ENCODE measurements at places on chromosomes 2 and 18.

DNA sequence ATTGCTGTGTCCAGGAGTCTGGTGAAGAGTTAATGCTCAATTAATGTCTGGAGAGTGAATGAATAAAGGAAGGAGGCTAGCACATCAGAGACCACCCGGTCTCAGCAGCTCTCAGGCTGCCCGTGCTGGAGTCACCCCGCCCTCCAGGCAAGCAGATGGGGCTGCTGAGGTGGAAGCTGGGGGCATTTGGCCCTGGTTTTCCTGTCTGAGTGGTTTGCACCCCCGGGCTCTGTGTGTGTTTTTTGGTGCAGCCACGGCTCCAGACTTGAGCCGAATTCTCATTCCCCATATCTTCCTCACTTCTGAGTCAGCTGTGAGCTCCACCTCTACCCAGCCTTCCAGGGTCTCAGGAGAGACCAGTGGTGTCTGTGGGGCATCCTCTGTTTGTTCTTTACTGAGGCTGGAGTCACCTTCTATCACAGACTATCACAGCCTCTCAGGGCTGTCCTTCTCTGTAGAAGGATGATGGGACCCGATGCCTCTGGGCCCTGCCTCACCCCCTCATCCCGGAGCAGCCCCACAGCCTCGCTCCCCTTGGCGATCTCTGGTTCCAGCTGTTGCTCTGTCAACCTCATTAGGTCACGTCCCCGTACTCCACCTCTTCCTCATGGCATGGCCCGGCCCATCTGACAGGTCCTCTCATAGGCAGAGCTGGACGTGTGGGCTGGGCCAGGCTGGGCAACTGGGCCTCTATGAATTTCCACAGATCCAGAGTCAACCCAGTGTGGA, 60.8 kb downstream of the HS1BP3 start:
- DNase-seq: no peak

GRCh38 chr2:26561918-26562810, 79.0 kb downstream of the CIB4 start:
- no peak for DNase-seq

DNA sequence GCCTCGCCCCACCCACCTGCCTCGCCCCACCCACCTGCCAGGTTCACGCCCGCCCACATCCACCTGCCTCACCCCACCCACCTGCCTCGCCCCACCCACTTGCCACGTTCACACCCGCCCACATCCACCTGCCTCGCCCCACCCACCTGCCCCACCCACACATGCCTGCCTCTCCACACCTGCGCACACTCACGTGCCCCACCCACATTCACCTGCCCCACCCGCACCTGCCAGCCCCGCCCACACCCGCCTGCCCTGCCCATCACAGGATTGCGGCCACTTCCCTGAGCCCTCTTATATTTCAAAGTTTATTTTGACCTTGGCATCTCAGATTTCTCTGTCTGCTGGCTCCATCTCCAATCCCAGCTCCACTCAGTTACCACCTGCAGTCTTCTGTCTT, 217.5 kb upstream of the SOX11 start:
- no peak for DNase-seq

DNA sequence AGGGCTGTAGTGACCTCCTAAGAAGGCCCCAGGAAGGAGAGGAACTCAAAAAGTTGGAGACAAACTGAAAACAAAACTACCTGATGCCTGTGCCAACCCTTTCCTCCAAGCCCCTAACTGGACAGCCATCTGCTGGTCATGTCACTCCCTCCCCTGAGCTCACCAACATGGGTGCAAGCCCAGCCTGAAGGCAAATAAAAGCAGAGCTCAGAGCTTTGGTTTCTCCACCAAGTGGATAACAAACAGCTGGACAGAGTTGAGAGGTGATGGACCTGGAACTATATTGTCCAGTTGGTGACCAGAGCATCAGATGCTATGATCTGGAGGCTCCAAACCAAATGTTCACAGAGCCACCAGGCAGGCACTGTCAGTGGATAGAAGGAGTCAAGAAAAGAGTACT, 34.6 kb upstream of the MAL start:
- DNase-seq: no peak

DNA sequence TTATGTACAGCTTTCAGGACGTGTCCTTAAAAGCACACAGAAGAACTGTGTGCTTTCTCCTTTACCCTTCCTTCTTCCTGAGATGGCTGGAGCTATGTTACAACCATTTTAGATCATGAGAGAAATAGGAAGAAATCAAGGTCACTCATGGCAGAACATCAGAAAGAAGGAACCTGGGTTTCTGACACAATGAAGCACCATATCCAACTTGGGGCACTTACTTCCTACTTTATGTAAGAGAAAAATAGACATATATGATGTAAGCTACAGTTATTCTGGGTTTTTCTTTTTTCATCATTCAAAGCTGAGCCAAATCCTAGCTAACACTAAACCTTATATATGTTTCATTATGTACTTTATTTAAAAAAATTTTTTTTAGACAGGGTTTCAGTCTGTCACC, 79.5 kb downstream of the FAM161A start:
- DNase-seq: no peak

DNA sequence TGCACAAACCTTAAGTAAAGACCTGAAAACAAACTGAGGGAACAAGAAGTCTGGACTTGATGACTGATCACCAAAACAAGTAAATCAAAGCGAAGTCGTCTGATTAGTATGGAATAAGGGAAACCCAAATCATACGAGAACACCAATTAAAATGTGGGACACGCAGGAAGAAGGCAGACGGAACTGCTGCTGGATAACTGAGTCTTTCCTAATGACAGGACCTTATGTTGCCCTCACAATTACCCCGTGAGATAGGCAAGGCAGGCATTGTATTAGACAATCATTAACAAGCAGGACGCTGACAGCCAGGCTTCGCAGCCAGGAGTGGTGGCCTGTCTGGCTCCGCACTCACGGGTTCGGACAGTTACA, 614 bp upstream of the COQ10B start:
- DNase-seq: no peak

GRCh38 chr2:42930025-42930581, 137.7 kb upstream of the HAAO start:
- no peak for DNase-seq

DNA sequence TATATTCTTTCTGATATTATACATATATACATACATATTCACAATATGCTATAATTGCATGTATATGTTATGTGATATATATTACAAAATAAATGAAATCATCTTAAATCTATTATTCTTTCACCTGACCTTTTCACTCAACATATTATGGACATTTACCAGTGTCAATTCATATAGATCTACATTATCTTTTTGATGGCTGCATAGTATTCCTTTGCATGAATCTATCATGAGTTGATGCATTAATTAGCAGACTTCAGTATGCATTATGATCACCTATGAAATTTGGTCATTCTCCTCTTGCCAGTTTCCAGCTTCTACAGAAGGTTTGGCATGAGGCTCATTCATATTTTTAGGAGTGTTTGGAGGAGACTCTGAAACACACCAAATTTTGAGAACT, 23.4 kb upstream of the B4GALT6 start:
- DNase-seq: no peak

DNA sequence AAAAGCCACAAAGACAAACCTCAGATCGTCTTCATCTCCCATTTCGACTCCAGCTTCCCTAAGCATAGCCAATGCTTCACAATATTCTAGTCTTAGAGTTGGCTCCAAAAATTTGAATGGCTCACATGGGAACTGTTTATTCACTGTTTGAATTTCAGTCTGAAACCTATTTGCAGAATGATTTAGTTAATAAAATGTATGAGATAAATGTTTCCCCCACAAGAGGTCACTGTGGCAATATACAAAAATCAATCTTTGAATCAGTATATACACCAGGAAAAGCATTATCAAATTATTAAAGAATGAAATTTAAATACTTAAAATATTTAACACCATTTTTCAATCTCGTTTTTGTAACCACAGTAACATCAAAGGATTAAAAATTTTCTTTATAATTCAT, 40.0 kb upstream of the MCM6 start:
- DNase-seq: peak; percentile 78

DNA sequence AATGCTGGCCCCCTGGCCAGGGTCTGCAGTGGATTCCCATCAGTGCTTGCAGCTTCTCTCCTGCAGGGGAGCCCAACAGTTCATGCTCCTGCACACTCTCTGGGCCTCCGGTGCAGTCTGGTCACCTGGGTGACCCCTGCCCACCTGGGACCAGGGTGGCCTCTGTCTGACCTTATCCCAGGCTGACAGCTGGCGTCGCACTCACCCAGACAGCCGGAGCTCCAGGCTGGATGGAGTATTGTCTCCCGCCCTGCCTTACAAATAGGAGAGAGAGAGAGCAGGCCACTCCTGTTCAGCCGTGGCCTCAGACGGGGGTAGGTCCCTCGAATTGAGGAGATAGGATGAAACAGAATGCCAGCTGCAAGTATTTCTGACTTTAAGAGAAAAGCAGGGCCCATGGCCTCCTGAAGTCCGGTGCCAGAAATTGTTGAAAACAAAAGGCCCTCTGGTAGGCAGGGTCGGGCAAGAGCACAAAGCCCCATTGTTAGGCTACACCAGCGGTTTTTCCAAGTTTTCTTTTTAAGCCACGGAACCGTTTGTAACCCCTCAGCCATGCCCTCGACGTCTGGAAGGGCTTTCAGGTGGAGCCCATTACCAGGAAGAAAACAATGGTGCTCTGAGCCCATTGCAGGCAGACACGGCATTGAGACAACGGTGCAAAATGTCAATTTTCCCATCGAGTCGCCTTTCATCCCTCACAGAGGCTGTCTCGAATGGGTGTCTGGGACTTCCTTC, 258.4 kb downstream of the BCL11A start:
- DNase-seq: no peak

DNA sequence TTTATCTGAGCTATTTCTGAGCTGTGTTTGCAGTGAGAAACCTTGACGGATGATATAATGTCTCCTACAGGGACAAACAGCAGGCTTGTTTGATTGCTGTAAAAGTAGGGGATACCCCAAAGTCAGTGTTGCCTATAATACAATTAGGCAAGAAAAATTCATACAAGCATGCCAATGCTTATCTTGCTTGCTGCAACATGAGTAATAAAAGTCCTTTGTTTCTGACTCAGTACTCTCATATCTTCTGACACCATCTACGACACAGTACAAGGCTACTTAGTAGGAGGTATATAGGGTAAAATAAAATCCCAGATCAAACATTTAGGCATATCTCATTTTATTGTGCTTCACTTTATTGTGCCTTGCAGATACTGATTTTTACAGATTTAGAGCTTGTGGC, 33.0 kb downstream of the ERBB4 start:
- DNase-seq: no peak

DNA sequence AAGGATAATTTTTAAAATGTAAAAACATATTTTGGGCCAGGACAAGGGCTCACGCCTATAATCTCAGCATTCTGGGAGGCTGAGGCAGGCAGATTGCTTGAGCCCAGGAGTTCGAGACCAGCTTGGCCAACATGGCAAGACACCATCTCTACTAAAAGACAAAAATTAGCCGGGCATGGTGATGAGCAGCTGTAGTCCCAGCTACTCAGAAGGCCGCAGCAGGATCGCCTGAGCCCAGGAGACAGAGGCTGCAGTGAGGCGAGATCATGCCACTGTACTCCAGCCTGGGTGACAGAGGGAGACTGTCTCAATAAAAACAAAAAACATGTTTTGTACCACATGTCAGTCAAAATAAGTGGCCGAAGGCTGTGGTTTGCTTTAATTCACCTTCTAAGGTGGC, 122.5 kb downstream of the HDAC4 start:
- no peak for DNase-seq

- DNase-seq: no peak
Observed at GRCh38 chr2:231820786-231821303, 34.6 kb downstream of the COPS7B start.

DNA sequence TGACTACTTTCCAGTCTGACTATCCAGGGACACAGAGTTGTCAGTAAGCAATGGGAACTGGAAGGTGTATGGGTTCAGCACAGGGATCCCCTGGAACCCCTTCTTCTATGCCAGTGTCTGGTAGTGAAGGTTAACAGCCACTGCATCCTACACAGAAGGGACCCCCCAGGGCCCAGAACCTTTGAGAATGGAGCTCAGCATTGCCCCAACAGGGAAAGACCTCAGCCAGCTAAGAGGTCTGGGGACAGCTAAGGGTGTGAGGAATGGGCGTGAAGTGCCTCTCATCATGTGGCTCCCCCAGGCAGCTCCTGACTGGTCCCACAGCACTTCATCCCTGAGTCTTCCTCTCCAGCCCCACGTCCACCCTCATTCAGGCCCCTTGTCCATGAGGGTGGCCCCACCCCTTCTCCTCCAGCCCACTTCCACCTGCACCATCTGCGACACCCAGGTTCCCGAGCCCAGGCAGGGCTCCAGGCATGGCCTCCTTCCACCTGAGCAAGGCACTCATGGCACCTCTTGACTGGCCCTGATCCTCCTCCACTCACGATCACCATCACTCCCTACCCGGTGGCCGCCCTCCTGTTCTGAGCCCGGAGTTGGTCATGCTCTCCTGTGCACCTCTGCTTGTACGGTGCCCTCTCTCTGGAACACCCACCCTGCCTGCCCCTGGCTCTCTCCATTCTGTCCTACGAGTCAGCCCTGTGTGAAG, 77.1 kb downstream of the SFXN5 start:
- no peak for DNase-seq

DNA sequence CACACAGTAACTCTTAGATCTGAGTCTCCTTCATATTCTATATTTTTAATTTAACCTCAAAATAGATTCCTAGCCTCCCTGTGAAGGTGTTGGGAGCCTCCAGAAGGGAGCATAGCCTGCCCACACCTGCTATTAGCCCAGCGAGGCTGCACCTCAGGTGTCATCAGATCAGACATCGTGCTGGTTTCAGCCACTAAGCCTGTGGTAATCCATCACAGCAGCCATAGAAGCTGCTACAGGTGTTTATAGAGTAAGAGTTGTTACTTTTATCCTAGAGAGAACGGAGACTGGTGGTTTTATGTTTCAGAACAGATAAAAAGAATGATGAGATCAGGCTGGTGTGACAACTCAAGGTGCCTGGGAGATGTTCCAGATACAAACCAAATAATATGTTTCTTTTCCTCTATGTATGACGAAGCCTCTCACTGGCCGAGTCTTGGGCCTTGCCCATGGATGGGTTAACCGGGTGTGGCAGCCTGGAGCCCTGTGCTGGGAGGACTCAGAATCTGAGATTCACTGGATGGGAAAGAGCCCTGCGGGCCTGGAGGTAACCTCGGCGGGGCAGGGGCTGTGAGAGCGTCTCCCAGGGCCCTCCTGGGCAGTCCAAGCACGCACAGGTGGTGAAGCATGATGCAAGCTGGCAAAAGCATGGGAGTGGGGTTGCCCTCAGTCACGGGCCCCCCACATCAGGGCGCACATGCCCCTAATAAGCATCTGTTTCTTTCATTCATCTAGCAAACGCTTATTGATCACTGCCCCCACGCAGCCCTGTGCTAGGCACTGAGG, 73.7 kb downstream of the MRPS9 start:
- DNase-seq: no peak

DNA sequence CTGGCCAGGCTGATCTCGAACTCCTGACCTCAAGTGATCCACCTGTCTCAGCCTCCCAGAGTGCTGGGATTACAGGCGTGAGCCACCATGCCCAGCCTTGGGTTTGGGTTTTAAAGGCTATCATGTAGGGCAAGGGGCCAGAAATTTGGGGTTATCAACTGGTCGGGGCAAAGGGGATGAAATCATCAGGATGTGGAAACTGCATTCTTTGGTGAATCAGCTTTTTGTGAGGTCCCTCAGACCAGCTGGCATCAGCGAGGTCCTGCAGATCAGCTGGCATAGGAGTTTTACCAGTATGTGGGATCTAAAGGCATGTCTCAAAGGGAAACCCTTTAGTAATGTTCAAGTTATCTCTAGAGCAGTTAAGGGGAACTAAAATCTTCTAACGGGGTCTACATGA, 6.4 kb upstream of the GEMIN6 start:
- DNase-seq: no peak

GRCh38 chr2:82524826-82525225, 1934.3 kb downstream of the SUCLG1 start:
- no peak for DNase-seq
